ENCODE measurements at places on chromosomes 16 and 17.

GRCh38 chr16:23343643-23344612, 41.8 kb downstream of the SCNN1B start:
- DNase-seq, result no peak

GRCh38 chr16:49484936-49485335, 111.3 kb downstream of the C16orf78 start:
- DNase-seq, result no peak

- no peak for DNase-seq
These were observed 17.7 kb downstream of the CBX4 start for GRCh38 chr17:79821331-79822095.

- no peak for DNase-seq
These were observed 415.1 kb upstream of the DYNLRB2 start for GRCh38 chr16:80125677-80126076.

- no peak for DNase-seq
These were observed 12.3 kb downstream of the CHMP6 start for GRCh38 chr17:81003711-81004475.

GRCh38 chr17:5584383-5585286, at the start of gene NLRP1:
Gene NLRP1, minus strand, starts transcription at chr17:5584509. Its CDS starts 552 bp downstream, at chr17:5583957.
- peak; percentile 75 for DNase-seq

GRCh38 chr17:47831934-47832327, 461 bp downstream of the LRRC46 start:
- no peak for DNase-seq

GRCh38 chr17:19629449-19629848, 19.1 kb upstream of the ALDH3A2 start:
- DNase-seq, result no peak

GRCh38 chr17:49990921-49991320, 4.1 kb downstream of the DLX3 start:
- no peak for DNase-seq

- no peak for DNase-seq
These were observed 10.2 kb downstream of the CFAP20 start for GRCh38 chr16:58118801-58119508.

DNA sequence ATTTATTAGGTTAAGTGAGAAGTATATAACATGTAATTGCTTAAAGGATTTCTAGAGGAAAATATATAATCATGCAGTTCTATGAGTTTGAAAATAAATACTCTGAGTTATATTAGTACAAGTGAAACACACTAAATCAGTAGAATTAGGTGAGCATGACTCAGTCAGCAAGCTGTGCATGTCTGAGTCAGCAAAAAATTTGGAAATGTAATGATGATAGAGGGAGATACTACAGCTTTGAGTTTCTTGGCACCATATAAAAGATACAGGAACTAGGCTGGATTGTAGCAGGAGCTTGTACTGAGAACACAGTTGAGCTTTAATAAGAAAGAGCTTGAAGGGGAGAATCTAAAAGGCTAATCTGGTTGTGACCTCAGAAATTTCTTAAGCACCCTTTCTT, 1224.6 kb downstream of the CDH8 start:
- no peak for DNase-seq

DNA sequence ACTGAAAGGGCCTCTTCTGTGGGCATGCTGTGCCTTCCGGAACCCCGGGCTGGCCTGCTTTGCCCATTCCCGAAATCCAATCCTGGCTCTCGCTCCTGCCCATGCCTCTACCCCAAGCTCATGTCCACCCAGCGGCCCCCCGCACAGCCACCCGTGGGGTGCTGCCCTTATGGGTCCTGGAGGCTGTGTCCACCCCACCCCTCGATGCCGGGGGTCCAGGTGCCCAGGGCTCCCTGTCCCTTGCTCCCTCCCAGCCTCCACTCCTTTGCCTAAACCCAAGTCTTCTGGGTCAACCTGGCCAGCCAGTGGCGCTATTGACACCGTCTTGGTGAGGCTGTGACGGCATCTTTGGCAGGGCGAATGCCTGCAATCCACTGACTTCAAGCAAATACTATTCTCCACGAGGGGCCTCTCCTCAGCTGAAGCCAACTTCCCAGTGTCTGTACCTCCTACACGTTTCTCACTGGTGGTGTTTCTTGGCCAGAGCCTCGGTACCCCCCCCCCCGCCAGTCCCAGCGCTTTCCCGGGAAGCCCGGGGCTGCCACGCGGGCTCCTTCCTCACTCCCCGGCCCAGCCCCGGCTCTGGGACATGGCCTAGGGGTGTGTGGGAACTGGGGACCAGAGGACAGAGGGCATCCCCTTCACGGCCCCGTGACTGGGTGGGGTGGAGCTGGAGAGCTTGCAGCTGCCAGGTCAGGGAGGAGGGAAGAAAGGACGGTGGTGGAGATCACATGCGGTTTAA, 12.2 kb upstream of the DUS1L start:
- DNase-seq, result no peak

DNA sequence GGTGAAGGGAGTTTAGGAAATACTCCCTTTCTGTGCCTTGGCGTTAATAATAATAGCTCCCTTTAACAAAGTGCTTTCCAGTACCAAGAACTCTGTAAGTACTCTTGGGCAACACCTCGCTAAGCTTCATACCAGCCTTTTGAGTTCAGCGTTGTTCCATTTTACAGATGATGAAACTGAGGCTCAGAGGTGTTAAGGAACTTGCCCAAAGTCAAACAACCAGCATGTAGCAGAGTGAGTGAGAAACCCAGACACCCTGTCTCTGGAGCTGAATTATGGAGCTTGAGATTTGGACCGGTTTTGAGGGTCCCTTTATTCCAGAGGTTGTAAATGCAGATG, 607 bp downstream of the KATNIP start:
- DNase-seq, result no peak

GRCh38 chr17:50815400-50815799, 20.0 kb upstream of the WFIKKN2 start:
- DNase-seq, result no peak

DNA sequence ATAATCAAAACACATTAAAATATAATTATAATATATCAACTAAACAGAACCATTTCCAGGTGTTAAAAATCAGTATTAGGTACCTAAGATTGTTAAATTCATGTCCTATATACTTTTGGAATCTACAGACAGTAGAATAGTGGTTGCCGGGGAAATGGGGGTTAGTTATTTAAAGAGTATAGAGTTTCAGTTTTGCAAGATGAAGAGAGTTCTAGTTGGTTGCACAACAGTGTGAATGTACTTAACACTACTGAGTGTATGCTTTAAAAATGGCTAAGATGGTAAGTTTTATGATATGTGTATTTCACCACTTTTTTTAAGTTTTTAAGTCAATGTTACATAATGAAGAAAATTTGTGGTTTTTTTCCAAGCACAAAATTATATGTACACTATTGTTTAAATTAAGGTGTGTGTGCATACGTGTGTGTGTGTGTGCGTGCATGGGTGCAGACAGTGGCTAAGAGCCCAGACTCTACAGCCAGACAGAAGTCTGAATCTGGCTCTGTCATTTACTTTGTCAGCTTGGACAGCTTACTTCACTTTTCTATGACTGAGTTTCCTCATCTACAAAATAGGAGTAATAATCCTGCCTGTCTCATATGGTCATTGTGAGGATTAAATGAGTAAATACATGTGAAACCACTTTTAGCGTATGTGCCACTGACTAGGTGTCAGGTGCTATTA, 25.3 kb upstream of the PHAF1 start:
- no peak for DNase-seq

- no peak for DNase-seq
These were observed 4.9 kb downstream of the CD300A start for GRCh38 chr17:74471341-74471740.

DNA sequence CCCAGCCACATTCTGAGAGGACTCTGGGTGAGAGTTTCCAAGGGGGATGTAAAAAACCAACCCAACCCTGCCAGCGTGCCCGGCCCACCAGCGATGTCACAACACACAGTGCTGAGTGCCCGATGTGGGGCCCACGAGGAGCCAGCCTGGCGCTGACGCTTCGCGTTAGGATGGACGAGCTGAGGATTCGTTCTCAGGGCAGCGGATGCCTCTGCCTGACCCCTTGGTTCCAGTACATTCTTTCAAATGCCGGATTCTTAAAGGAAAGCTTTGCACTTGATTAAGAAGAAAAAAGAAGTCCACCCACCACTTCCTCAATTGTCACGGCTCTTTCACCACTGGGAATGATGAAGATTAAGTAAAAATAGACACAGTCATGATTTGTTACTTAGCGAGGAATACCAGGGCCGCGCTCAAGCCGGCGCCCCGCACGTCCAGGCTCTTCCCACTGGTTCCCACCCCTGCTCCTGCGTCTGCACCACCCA, 79.4 kb downstream of the IRF8 start:
- no peak for DNase-seq

DNA sequence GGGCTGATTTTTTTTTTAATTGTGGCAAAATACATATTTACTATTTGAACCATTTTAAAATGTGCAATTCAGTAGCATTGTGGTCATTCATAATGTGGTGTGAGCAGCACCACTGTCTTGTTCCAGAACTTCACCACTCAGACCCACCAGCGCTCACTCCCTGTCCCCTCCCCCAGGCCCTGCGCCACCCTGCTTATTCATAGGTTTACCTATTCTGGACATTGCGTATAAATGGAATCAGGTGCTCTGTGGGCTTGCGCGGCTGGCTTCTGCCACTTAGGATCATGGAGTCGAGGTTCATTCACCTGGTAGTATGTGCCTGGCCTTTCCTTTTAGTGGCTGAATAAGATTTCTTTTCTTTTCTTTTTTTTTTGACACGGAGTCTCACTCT, 59.4 kb downstream of the NT5M start:
- DNase-seq, result no peak

GRCh38 chr16:89026121-89026612, 49.2 kb upstream of the CBFA2T3 start:
- DNase-seq, result no peak

GRCh38 chr17:50148226-50149090, 2.0 kb downstream of the PPP1R9B start:
- no peak for DNase-seq

DNA sequence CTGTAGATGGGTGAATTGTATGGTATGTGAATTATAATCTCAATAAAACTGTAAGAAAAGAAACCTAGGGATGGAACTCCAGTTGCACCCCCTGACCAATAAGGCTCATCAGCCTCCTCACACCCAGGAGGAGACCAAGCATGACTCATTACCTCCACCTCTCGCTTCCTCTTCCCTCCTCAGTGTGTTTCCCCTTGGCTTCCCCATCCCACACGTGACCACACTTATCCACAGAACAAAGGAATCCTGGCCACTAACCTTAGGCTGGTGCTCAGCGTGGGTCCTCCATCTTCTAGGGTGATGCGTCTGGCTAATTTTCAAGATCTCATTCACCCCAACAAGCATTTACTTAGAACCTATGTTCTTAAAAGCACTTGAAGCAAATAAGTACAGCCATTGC, 36.2 kb upstream of the MAP3K14 start:
- no peak for DNase-seq

- no peak for DNase-seq
These were observed 179.9 kb downstream of the RBFOX1 start for GRCh38 chr16:7512503-7512902.

DNA sequence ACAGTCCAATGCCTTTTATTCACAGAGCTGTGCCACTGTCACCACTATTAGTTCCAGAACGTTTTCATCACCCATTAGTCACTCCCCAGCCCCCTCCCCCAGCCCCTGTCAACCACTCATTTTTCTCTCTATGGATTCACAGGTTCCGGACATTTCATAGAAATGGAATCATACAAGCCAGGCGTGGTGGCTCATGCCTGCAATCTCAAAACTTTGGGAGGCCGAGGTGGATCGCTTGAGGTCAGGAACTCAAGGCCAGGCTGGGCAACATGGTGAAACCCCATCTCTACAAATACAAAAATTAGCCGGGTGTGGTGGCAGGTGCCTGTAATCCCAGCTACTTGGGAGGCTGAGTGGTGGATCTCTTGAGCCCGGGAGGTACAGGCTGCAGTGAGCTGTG, 759 bp upstream of the PAM16 start:
- no peak for DNase-seq

DNA sequence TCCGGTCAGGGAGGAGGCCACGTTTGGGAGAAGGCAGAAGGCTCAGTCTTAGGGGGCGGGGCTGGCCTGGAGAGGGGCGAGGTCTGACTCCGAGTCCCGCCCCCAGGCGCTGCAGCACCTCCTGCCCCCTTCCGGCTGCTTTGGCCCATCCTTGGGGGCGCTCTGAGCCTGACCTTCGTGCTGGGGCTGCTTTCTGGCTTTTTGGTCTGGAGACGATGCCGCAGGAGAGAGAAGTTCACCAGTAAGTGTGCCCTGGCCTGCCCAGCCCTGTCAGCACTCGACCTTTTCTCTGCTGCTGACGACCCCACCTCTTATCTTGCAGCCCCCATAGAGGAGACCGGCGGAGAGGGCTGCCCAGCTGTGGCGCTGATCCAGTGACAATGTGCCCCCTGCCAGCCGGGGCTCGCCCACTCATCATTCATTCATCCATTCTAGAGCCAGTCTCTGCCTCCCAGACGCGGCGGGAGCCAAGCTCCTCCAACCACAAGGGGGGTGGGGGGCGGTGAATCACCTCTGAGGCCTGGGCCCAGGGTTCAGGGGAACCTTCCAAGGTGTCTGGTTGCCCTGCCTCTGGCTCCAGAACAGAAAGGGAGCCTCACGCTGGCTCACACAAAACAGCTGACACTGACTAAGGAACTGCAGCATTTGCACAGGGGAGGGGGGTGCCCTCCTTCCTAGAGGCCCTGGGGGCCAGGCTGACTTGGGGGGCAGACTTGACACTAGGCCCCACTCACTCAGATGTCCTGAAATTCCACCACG, 1.5 kb downstream of the TNFRSF12A start:
- DNase-seq, result no peak

- DNase-seq, result no peak
These were observed 21.6 kb upstream of the EVPL start for GRCh38 chr17:76048711-76049110.

DNA sequence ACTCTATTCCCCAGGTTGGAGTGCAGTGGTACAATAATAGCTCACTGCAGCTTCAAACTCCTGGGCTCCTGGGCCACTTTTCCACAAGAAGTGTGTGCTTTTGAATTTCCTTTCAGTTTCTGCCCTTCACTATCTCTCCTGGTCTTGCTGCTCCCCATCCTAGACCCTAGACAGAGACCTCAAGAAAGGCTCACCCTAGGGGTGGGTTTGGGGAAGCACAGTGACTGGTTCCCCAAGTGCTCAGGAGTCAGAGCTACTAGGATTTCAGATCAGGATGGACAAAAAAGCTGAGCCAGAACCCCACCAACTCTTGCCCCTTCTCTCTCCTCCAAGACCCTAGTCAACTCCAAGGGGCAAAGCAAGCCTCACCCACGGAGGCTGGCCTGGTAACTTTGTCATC, 1.6 kb upstream of the SEBOX start:
- DNase-seq, result no peak

DNA sequence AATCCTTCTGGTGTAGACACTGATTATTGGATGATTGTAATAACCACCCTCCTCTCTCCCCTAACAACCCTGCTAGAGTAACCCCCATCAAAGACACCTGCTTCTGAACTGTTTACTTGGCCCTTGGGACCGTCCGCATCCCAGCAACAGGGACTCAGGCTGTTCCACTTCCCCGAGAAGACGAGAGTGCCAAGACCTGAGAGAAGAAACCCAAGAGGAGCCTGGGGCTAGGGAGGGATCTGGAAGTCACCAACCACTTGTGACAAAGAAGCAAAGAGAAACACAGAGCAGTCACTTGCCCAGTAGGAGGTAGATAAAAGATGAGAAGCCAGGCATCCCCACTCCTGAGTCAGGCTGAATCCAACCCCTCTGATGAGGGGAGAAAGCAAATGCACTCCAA, 84.3 kb downstream of the CDH11 start:
- DNase-seq, result no peak

GRCh38 chr17:75277664-75278071, 6.6 kb upstream of the MIF4GD start:
- no peak for DNase-seq

GRCh38 chr16:68200088-68200783, 35.7 kb downstream of the ESRP2 start:
- no peak for DNase-seq

All from glomerular endothelial cell (primary cell).